ENCODE measurements at places on chromosomes 2 and 18.
A peak's percentile ranks its signal among the peaks of the same experiment; 100 is the strongest.

DNA sequence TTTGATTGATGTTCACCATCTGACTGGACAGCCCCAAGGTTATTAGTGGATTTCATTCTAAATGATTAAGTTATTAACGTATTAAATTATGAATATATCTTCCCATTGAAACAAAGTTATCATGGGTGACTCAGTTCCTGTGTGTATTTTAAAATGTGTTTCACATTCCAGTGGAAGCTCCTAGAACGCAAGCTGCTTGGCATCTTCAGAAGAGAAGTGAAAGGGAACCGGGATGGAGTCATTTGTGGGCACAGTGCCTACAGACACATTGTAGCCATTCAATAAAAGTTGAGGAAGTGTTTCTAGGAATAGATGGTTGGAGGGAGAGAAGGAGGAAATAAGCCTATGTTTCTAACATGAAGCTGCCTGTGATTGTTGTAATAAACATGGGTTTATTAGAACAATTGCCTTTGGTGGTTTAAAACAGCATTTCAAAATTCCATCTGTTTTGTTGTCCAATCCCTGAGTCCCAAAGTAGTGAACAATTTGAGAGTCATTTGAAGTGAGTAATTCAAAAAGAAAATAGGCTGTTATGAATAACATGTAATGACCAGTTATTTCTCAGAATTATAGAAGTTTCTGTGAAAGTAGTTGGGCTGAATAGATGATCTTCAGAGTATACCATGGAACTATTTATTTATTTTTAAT, 143.5 kb downstream of the PKP4 start:
- peak; percentile 73 for DNase-seq

DNA sequence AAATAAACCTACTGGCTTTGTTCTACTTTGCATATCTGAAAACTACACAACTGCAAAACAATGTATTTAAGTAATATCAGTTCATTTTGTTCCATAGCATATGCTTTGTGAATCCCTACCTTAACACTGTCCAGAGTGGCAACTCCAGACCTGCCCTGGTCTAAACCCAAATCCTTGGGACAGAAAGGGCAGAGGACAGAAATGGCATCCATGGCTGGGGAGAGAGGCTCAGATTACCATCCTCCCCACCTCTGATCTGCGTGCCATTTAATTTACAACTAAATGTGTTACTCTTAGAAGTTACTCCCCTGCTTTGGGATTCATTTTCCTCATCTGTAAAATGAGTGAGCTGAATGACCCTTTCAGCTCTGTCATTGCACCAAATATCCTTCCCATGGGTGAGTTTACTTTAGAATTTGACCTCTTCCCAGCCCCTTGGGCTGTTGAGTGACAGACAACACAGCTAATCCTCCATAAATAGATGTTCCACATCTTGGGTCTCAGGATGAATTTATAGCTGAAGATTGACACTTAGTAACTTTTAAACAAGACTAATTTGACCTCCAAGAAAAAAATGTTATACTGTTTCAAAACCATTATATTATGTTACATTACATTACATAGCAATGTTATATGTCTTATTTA, 20.1 kb upstream of the NEB start:
- no peak for DNase-seq

GRCh38 chr2:54652540-54652939, 70.9 kb upstream of the EML6 start:
- DNase-seq: no peak

DNA sequence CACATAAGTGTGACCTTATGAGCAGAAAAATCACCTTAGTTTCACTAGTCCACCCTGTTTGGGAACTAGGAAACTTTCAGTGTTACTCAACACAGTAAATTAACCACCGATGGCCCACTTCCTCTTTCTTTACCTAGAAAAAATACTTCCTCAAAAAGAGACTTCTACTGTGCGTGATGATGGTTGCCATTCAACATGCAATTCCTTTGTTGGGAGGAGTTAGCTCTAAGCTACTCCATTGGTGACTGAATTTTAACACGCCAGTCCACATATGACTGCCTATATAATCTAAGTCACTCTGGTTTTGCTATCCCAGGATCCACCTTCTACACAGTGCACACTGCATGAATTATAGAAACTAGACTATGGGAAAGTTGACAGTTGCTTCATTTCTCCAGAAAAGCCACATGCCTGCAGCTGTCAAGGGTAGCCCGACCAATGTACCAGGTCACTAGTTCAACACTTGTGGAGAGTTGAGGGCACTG, 47.8 kb upstream of the REG3G start:
- no peak for DNase-seq

- no peak for DNase-seq
Measured at GRCh38 chr2:69062307-69062962, 49.5 kb downstream of the ANTXR1 start.

DNA sequence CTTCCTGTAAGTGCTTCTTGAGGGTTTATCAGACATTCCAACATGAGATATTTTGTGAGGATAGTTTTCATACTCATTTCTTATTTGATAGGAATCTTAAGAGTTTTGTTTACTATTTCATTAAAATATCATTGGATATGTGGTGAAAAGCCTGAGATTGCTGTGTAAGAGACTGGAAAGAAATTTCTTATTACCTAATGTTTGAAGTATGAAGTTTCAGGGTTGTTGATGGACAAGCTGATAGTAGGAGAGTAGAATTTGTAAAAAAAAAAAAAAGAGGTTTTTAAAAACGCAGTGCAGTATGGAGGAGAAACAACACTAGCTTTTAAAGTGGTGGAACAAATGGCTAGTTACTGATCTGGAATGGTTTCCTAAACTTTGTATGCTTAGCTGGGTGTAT, 7.7 kb downstream of the EPB41L5 start:
- no peak for DNase-seq

DNA sequence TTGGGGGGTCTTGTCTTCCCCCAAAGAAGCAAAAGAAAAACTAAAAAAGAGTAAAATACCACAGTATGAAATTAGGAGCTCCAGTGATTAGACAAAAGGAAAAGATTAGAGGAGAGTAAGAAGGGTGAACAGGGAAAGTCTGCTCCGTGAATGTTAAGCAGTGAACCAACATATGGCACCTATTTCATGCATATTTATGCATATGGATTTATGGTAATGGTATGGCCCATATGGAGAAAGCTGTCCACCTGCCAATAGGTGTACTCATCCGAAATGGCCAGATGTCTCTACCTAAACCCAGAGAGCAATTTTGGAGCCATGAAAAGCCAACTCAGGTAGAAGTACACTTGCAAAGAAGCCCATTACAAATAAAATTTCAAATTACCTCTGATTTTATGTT, 404.0 kb upstream of the RAB6C start:
- no peak for DNase-seq

- DNase-seq: no peak
Measured at GRCh38 chr18:35059280-35059927, 18.2 kb downstream of the MAPRE2 start.

- no peak for DNase-seq
Measured at GRCh38 chr2:136935119-136935518, 169.8 kb downstream of the THSD7B start.

GRCh38 chr2:48322251-48322650, 207.7 kb upstream of the STON1 start:
- DNase-seq: no peak

DNA sequence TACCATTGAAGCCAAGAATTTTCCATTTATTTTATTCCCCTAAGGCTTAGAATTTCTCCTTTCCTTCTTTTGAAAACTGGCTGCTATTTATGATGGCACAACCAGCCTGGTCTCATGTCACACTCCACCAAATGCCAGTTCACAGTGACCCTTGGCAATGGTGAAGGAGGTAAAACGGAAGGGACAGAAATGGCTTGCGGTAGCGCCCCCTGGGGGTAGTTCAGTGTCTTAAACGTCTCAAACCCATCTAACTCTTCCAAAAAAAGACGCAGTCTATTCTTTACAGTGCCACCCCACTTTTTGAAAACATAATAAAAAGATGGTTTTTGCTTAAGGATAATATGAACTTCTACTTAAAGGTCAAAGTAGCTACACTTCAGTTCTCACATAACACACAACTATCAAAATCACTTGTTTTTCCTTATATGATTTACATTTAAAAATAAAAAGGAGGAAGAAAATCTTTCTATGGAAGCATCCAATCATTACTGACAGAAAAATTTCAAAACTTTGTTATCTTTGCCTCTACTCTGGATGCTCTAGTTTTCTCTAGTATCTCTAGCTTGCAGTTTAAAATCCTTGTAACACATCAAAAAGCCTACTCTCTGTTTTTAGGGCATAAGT, 28.0 kb downstream of the PNO1 start:
- DNase-seq: no peak

DNA sequence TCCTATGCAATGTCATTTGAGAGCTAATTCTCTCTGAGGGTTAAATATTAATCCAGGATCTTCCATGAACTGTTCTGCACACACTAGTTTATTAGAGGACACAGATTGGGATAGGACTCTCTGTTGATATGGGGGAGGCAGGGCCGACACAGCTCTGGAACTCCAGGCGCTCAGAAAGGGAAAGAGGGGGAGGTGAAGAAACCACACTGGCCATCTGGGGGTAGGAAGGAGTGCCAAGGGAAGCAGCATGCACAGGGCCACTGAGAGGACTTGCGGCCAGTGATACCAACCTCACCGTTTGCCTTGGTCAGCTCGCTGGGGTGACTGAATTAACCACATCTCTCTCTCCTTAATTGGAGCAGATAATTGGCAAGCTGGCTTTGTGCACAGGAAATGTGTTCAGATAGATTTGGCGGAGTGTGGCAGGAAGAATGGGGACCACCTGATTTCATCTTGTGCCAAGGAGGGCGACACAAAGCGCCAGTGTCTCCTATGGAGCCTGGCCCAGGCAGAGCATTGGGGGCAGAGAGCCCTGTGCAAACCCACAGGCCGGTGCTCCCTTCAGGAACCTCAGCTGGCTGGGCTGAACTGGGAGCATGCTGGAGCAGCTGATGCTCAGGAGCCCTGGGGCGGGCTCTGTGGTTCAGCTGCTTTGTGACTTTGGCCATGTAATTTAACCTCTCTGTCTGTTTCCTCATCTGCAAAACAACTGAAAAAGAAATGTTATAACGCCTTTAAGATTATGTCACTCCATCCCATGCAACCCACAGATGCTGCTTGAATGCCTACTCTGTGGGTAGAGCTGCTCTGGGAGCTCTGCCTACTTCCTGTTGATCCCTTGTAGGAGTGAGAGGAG, 114.7 kb upstream of the STON1 start:
- DNase-seq: no peak

- DNase-seq: no peak
Measured at GRCh38 chr2:234491897-234492296, 5.0 kb downstream of the ARL4C start.

DNA sequence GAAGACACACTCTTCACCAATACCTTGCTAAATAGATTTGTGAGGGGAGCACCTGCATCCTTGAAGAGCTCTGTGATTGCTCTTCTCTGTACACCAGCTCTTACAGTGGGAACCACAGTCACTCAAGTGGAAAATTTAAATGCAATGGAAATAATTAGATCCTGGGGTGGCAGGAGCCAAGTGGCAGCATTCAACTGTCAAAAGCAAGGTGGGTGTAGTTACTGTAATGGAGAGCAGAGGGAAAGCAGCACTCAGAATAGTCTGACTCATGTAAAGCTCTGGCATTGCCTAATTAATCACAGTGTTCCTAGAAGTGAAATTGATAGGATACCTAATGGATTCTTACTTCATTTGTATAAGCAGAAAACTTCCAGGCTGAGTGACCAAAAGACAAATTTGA, 245.8 kb downstream of the KCNE4 start:
- no peak for DNase-seq

DNA sequence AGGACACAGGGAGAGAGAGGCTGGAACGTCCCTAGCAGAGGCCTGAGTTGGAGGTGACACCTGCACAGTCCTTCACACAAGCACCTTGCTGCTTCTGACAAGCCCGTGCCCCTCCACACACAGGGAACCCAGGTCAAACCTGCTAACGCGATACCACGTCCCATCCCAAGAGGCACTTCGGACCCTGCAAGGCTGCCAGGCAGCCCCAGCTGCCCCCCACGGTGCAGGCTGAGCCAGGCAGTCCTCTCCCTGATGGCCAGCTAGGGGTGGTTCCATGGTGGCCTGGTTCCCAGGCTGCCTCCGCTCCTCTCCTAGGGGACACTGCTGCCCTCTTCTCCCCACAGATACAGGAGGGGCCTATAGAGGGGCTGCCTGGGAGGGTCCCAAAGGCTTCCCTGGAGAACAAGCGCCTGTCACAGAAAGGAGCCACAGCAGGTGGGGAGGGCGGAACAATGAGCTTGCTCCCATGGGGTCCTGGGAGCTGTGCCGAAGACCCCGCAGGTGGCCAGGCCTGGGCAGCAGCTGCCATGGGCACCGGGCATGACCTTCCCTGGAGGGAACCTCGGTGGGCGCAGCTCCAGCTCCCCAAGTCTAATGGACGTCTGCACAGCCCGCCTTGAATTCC, 434.2 kb upstream of the MYT1L start:
- no peak for DNase-seq

GRCh38 chr2:12066116-12066515, 319.7 kb downstream of the LPIN1 start:
- no peak for DNase-seq

- DNase-seq: no peak
Measured at GRCh38 chr2:223197046-223197445, 145.1 kb downstream of the KCNE4 start.

DNA sequence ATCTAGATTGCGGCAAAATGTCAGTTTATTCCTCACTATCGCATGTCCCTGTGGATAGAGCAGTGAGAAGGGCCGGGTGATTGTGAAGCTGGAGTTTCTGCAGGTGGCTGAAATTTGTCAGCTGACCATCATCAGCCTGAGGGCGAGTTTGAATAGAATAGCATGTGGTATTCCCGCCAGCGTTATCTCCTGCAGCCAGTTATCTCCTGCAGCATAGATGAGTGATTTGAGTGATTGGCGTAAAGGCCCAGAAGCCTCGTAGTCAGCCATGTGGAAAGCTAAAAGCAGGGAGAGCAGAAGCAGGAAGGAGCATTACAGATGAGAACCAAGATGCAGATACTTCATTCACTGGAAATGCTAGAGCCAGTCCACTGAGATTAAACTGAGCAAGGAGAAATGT, 65.5 kb downstream of the CABLES1 start:
- DNase-seq: no peak

DNA sequence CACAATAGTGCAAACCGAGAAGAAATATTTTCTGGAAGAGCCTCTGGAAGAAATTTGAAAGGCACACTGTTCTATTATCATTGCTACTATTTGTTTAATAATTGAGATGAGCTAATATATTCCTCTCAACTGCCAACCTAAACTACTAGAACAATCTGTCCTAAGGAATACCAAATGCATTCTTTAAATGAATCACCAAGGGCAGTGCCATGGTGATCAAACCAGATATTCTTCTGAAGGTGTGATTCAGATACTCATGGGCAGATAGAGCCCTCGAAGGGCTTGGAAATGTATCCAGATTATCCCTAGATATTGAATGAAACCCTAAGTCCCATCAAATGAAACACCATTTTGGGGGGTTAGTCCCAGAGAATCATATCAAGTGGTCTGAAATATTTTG, 76.6 kb downstream of the FIGN start:
- DNase-seq: no peak

- DNase-seq: no peak
Measured at GRCh38 chr2:186484062-186484735, 1.9 kb upstream of the ZC3H15 start.

All from skeletal muscle cell (primary cell).